ENCODE measurements at places on chromosomes 2 and 18.

- DNase-seq: no peak
Measured at GRCh38 chr2:237636578-237636977, 9.2 kb downstream of the LRRFIP1 start.

DNA sequence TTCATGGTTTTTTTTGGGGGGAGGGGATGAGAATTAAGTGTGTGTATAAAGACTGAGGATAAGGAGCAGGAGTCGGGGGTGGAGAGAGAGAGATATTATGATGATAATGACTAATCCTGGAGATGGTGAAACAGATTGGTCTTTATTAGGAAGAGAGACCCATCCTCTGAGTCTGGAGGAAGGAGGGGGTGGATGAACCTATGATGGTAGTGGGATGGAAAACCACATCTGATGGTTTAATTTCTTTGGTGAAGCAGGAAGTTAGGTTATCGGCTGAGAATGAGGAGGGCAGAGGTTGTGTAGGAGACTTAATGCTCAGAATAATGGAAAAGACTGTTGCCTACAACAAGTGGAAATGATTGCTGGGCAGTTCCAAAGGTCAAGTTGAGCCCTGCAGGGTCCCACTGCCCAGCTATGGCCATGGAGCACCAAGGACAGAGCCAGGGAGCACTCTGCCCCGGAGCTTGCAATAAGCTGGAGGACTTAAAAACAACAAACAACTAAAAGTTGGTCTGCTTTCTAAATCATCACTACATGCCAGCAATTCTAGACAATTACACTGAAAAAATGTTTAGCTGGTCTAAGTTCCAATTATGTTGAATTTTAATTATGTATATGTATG is 7.9 kb downstream of the SLC16A14 start:
- DNase-seq: no peak

- DNase-seq: no peak
Measured at GRCh38 chr2:220246386-220246785, 619.0 kb downstream of the SLC4A3 start.

GRCh38 chr2:42723465-42723864 is 40.5 kb downstream of the OXER1 start:
- no peak for DNase-seq

- DNase-seq: no peak
Measured at GRCh38 chr2:129331638-129332037, 647.8 kb upstream of the RAB6C start.

GRCh38 chr2:203782262-203782976 is 76.0 kb downstream of the CD28 start:
- peak; percentile 28 for DNase-seq

DNA sequence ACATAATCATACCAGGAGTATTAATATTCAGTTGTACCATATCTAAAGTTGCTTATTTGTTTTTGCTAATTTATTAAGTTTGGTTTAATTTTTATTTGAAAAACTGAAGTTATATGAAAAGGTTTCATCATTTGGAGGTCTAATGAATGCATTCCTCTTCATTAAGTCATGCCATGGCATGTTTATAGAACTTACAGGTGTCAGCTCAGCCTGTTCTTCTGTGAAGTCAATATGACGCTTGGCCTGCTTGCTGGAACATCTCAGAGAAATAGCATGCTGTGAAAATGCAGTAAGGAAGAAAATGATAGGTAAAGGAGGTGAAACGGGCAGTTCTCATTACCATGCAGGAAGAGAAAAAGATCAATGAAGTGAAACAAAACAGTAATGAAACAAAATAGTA is 58.2 kb downstream of the RAPH1 start:
- DNase-seq: no peak

GRCh38 chr2:134228493-134228903 is 25.4 kb upstream of the MGAT5 start:
- DNase-seq: peak; percentile 46

DNA sequence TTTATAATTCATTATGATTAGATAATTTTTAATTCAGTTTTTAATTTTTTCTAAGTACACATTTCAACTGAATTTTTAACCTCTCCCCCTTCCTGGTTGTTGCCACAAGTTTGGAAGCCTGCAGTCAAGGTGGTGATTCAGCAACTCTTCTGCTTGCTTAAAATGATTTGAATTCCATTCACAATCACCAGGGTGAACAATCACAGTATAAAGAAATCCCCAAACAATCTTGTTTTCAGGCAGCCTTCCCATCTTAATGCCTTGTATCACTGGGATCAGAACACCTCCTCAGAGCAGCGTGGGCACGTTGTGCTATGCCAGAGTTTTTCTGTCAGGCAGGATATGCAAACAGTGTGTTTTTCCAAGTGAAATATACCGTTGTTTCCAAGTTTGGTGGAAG is 46.7 kb upstream of the BARD1 start:
- no peak for DNase-seq

- no peak for DNase-seq
Measured at GRCh38 chr2:42913280-42913878, 121.0 kb upstream of the HAAO start.

DNA sequence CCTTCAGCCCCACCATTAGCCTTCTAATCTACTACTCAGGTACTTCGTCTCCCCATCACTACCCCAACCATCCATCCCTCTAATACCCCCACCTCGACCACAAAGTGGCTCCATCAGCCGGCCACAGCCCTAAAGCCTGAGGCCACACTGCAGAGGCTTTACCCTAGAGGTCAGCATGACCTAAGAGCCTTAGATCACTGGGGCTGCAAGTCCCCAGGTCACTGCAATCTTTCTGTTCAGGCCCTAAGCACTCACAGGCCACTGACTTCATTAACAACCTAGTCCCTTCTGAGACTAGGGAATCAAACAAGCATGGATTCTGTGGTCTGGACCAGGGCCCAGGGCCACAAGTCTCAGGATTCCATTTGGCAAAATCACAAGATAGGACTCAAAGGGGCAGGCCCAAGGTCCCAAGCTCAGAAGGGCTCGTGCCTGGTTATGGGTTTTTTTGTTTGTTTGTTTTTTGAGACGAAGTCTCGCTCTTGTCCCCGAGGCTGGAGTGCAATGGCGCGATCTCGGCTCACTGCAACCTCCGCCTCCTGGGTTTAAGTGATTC is 37.0 kb upstream of the PKDCC start:
- DNase-seq: no peak
